Stimulated activated CD8-positive, alpha-beta memory T cell treated with anti-CD3 and anti-CD28 coated beads, Interleukin-4, amount 100 ng/mL, for 4 hours (primary cell): ENCODE measurements at places on chromosomes 1 and 21.

GRCh38 chr1:109730666-109731065 lies 10.2 kb downstream of the GSTM3 start:
- no peak for DNase-seq

GRCh38 chr1:19770436-19771190 lies 29.1 kb downstream of the TMCO4 start:
- DNase-seq, result no peak

GRCh38 chr1:85575363-85575995 lies 5.1 kb upstream of the CCN1 start:
- DNase-seq, result no peak

DNA sequence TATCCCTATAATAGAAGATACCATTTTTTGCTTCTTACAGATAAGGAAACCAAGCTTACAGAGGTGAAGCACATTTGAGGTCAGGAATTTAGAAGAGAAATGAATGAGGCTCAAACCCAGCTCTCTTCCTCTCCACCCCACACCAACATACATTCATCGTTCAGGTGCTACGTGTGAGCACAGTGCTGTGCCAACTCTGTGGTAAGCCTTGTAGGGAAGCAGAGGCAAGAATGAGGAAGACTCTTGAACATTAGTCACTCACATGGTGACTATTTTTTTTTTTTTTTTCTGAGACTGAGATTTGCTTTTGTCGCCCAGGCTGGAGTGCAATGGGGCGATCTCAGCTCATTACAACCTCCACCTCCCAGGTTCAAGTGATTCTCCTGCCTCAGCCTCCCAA lies 314.0 kb downstream of the NTNG1 start:
- DNase-seq, result no peak

DNA sequence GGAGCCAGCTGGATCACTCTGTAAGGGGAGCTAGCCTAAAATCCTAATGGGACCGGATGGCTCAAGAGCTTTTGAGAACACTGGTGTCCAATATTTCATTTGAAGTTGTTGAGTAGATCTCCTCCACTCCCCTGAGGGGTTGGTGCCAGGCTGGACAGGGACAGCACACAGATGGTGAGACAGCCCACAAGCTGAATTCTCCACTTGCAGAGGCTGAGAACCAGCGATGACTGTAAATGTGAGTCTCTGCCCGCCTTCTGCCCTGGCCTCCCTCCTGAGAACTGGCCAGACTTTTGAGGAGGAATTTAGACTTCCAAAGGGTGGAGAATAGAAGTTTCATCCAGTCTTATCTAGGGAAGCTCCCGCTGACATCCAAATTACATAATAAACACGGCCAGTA lies 20.5 kb upstream of the COQ8A start:
- no peak for DNase-seq

GRCh38 chr1:43814401-43814800 lies 107.1 kb downstream of the ST3GAL3 start:
- DNase-seq, result no peak

- DNase-seq, result no peak
Measured at GRCh38 chr1:62386351-62387121, 50.3 kb upstream of the USP1 start.

DNA sequence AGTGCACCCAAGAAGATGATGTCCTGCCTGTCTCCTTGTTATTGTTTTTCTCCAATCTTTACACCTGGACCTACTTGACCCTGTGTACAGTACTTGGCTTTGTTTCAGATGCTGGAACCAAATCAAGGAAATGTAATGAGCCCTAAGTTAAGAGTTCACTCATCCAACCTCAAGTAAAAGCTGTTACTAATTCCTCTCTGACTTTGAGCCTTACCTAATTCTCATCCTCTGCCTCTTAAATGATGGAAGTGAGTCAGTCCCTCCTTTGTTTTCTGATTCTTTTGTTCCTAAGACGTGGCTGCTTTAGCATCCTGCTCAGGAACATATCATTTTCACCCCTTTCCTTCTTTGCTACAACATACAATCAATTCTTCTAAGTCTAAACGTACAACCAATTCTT lies 15.3 kb upstream of the PLA2G4A start:
- DNase-seq, result no peak

- DNase-seq, result no peak
Measured at GRCh38 chr1:184393962-184394361, 7.1 kb downstream of the C1orf21 start.

DNA sequence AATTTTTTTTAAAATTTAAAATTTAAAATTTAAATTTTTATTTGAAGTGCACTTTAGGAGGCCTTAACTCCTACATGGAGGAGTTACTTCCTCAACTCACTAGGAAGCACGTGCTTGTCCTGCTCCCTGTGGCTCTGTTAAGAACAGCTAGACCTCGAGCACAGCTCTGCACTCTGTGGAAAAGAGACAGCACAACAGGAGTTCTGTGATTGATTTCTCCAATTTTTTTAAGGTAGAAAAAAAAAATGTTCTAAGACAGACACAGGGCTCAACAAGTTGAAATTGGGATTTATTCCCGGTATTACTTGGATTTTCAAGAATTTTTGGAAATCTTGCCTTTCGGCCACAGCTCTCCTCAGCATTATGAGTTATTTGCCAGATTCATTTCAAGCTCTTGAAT lies 356.6 kb upstream of the LYPLAL1 start:
- no peak for DNase-seq

GRCh38 chr1:22255341-22256212 lies 112.7 kb upstream of the WNT4 start:
- no peak for DNase-seq

- no peak for DNase-seq
Measured at GRCh38 chr1:156458181-156458503, 42.4 kb downstream of the MEF2D start.

GRCh38 chr1:216332462-216332861 lies 90.8 kb downstream of the USH2A start:
- no peak for DNase-seq

- no peak for DNase-seq
Measured at GRCh38 chr1:14098294-14098913, 398.4 kb downstream of the PRDM2 start.

DNA sequence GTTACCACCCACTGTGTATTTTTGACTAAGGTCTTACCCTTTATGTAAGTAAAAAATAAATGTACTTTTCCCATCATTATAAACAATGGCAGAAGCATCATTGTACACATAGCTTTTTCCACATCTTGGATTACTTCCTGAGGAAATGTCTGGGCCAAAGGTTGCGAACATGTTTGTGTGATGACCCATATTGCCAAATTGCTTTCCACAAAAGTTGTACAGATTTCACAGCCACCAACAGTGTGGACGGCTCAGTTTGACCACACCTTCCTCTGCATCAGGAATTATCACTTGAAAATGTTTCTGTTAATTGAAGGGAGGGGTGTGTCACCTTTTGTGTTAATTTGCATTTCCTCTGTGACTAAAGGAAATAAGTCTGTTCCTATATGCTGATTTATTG lies 25.7 kb downstream of the AKNAD1 start:
- no peak for DNase-seq

GRCh38 chr1:74964508-74965102 lies 169.6 kb upstream of the LHX8 start:
- DNase-seq, result no peak

DNA sequence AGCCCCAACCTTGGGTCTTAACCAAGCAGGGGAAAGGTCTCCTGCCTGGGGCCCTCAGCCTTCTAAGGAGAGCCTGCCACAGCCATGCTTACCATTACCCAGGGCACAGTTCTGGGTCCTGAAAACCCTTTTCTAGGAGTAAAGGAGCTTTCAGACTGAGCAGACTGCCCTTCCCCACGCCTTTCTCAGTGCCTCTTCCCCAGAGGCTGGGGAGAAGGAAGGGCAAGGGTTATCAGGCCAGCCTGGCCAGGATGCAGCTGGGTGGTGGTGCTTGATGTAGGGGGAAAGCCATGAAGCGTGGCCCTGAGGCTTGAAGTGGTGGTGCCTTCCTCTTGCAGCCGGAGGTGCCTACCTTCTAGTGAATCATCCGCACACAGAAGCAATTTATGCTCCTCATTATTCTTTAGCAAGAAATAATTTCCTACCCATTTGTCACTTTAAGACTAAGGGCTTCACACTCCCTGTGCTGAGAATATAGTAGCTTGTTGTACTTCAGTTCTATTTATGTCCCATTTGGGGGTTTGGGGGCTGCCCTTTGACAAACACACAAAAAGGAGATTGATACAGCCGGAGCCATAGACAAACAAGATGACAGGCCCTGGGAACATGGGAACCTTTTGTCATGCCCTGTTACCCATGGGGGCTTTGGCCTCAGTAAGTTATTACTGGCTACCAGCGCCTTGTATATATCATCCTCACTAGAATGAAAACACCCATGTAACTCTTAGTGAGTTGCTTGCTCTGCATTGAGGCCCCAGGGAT lies 40.7 kb downstream of the MAN1C1 start:
- no peak for DNase-seq

DNA sequence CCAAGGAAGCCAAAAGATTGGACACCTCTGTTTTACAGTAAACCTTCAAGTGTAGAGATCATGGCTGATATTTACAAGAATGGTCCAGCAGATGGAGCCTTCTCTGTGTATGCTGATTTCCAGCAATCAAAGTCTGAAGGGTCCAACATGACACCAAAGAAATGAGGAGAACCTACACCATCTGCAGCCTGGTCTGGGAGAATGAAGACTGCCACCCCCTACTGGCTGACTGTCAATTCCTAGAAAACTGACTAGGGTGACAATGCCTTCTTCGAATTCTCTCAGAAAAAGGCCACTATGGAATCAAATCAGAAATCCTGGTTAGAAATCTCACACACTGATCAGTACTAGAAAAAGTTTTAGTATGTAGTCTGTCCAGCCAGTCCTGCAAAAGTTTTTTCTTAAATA lies 83.3 kb downstream of the CDC42BPA start:
- DNase-seq, result no peak

- DNase-seq, result no peak
Measured at GRCh38 chr1:28282426-28283407, 23.4 kb downstream of the SESN2 start.

- DNase-seq, result peak; percentile 53
Measured at GRCh38 chr1:89608319-89608983, 24.5 kb upstream of the LRRC8C start.

DNA sequence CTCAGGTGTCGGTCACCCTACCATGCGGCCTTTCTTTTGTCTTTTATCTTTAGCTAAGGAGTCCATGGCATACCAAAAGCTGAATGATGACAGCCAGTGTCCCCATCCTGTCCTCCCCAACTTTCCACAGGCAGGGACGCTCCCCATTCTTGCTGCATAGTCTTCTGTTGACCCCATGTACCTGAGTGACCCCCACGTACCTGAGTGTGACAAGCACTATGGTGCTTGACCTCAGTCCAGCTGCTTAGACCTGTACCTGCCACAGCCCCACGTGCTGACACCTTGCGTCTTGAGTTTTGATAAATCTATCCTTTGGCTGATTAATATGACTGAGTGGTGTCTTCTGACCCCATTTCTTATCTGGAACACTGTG lies 26.9 kb downstream of the SKI start:
- DNase-seq, result no peak

DNA sequence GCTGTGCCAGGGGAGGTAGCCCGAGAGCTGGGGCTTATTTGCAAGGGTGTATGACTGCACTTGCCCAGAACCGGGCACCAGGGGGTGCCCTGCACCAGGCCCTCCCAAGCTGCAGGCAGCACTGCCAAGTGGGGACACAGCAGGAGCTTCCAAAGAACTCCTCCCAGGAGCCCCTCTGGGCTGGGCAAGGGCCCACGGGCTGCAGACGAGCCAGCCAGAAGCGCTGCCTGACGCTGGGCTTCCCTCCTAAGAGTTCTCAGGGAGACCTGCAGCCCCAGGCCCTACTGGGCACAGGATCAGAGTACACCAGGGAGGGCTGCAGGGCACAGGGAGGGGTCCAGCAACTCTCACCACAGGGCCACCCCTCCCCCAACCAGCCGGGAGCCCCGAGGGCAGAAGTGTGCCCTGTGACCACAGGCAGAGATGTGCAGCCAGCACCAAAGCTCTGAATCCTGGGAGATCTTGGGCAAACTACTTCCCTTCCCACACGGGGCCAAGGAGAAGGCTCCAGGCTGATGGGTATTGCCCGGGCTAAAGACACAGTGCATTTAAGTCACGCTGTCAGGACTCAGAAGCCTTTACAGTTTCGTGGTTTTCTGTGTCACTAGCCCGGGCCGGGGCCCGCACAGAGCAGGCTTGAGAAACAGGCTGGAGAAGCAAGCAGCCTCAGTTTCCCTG lies 63.4 kb downstream of the KCNAB2 start:
- no peak for DNase-seq

GRCh38 chr1:9065213-9065751 lies 4.2 kb downstream of the SLC2A5 start:
- no peak for DNase-seq
